NB4 (cell line): ENCODE measurements at places on chromosomes 11 and 22.

DNA sequence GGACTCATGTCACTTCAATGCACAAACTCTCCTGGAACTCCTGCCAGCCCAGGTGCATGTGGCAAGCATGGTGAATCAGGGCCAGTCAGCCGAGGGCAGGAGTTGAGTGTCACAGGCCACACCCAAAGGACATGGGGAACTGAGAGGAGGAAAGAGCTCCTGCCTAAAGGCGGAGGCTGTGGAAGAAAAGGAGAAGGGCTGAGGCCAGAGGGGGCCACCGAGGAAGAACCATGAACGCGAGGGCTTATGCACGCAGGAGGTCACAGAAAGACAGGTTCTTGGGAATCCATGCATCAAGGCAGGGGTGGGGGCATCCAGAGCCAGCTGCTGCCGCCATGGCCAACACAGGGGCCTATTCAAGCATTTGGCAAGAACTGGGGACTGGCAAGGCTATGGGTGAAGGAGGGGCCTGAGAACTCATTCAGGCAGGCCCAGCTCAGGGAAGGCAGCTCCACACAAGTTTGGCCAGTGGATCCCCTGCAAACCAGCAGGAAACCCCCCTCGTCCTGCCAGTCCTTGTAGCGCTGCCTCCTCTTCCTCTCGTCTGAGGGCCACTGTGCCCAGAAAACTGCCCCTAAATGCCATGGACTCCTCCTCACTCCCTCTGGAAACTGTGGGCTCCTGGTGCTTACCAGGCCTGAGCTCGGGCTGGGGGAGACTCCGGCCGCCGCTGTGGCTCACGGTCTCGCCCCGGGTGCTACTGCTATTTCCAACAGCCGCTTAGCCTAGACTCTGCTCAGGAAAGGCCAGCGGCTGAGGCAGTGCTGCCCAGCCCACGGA lies 15.4 kb downstream of the PPM1F start:
- DNase-seq = peak; percentile 37

GRCh38 chr22:46791201-46791731 lies 28.8 kb downstream of the TBC1D22A start:
- peak; percentile 91 for DNase-seq

GRCh38 chr11:27996066-27996465 lies 111.9 kb downstream of the KIF18A start:
- DNase-seq = no peak

DNA sequence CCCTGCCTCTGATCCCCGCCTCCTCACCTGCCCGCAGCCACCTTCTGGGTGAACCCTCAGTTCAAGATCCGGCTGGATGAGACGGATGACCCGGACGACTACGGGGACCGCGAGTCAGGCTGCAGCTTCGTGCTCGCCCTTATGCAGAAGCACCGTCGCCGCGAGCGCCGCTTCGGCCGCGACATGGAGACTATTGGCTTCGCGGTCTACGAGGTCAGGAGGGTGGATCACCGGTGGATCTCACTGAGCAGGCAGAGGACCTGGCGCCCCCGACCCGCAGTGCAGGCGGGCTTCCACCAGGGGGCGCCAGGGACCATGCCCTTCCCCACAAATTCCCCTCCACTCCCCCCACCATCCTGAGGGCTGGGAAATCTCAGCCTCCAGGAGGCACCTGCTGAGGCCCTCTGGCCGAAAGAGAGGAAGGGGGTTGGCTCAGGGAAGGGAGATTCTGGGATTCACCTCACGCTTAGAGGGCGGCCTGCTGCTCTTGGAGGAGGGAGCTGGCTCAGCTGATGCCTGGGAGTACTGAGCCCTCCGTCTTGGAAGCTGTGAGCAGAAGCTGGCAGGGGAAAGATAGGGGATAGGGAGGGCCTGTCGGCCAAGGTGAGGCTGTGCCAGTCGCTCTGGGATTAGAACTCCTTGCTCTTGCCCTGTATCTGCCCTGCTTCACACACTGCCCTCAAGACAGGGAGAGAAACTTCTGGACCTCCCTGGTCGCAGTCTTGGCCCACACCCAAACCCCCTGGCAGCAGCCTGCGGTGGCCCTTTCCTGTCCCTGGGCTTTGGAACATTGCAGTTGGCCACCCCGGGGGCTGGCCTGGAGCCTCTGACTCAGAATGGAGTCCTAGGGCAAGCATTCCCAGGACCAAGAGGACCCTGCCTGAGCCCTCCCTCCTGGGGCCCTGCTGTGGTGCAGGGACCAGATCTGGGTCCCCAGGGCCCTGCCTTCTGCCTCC lies 23.2 kb downstream of the CAPN1 start:
- peak; percentile 77 for DNase-seq

DNA sequence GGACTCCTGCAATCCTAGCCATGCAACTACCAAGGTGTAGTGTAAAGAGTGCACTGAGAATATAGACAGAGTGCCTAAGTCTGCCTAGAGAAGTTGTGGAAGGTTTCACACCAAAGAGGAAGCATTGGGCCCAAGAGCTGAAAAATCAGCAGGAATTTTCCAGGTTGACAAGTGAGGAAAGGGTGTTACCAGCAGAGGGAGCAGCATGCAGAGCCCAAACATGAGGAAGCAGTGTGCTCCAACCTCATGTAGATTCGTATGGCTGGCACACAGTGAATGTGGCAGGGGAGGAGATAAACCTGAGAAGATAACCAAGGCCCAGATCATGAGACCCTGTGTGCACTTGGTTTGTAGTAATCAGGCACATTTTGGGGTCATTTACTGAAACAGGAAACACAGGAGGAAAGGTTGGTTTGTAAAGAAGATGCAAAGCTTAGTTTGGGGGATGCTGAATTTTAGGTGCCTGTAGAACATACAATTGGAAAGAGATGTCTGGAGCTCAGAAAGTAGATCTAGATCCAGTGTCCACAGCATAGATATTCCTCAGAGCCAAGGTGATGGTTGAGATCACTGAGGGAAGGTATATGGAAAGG lies 1.7 kb downstream of the HPX start:
- peak; percentile 74 for DNase-seq

GRCh38 chr11:6746626-6747025 lies 25.1 kb downstream of the OR2AG2 start:
- DNase-seq = no peak

GRCh38 chr11:78033040-78033439 lies 10.0 kb upstream of the KCTD14 start:
- no peak for DNase-seq

- DNase-seq = no peak
Measured at GRCh38 chr11:47451436-47451835, 2.5 kb upstream of the RAPSN start.

GRCh38 chr11:36360318-36360717 lies 64.2 kb downstream of the PRR5L start:
- DNase-seq = no peak

GRCh38 chr11:48168815-48169214 lies 47.8 kb upstream of the OR4B1 start:
- DNase-seq = no peak

- peak; percentile 68 for DNase-seq
Measured at GRCh38 chr11:66727282-66728037, 1.6 kb downstream of the SPTBN2 start.

DNA sequence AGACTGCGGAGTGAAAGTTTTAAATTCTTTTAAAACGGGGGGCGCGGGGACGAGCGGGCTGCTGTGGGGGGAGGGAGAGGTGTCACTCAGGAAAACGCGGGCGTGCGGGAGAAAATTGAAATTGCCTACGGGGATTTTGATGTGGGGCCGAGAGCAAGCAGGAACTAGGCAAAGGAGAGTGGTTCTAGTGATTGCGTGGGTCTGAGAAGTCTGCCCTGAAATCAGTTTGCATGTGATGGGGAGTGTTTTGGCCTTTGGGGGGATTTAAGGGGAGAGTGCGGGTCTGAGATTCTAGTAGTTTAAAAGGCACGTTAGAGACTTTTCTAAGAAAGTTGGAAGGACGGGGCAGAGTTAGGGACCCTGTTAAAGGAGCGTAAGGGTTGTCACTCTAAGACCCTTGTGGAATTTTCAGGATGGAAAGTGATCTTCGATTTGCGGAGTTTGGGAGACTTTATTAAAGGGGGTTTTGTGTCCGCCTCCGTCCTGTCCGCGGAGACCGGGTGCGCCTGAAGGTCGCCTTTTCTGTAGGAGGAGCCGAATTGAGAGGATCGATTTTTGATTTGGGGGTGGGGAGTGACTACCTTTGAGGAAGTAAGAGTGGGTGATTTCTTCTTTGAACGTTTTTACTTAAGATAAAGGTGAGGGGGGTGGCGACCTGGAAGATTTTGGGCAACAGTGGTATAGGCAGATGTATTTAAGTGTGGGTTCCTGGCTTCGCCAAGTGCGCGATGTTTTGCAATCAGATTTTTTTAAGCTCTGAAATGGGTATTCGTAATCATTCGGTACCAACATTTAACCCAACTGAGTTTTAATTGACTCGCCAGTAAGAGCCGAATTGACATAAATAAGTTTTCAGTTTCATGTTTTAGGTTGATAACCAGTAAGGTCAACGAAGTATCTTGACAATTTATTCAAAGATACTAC lies 1.1 kb downstream of the EED start:
- peak; percentile 58 for DNase-seq

DNA sequence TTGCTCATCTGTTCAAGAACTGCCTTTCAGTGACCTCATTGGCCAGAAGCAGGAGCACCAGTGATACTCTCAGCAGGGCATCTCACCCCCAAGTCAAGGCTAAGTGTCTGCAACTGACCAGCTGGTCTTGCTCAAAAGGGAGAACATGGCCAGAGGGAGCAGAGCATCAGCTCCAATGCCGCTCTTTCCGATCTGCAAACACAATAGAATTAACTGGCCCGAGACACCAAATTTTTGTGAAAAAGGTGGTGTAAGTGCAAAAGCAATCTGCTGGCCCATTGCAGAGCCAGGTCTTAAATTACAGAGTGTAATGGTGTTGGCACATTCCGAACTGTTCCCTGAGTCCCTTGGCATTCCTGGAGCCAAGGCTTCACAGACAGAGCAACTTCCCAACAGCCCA lies 97.0 kb downstream of the PKNOX2 start:
- DNase-seq = no peak

DNA sequence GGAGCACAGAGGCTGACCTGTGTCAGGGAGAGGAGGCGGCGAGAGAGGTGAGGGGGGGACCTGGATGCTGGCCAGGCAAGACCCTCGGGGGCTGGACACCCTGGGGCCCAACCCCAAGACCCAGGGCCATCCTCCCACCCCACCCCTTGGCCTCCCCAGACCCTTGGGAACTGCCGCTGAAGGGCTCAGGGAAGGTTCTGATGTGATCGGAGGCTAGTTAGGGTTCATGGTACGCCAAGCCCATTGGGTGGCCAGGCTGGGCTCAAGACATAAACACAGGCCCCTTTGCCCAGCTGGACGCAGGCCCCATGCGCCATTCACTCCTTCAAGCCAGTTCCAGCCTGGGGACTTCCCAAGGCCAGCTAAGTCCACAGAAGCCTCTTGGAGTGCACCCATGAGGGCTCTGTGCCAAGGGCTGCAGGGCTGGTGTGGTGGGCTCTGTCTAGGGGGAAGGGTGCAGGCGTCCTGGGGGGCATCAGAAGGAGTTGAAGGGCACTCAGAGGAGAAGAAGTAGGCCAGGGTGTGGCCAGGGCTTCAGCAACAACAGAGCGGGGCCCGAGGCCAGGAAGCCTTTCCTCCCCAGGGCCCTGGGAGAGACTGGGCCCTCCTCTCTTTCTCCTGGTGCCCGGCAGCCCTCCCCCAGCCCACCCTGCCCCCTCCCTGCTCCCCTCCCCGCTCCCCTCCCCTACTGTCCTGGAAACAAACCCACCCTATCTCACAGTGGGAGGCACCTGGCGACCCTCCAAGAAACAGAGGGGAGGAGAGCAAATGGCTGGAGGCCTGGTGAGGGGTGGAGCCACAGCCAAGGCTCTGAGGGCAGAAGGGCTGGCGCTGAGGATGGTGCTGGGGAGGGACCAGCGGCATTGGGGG lies 12.9 kb downstream of the TSPAN32 start:
- peak; percentile 27 for DNase-seq

DNA sequence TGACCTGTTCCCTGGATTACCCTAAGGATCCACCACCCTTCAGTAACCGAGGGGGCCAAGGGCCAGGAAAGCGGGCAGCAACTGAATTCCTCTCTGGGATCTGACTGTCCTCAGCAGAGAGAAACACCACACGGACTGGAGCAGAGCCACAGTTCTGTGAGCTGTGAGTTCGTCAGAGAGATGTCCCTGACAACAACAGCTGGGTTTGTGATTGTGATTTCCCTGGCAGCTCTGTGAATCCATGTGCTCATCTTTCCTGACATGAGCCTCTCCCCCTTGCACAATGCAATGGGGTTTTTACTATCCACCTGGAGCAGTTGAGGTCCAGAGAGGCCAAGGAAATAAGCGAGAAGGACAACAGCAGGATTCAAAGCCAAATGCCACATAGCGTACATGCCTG lies 69.4 kb upstream of the AMPD3 start:
- DNase-seq = no peak

DNA sequence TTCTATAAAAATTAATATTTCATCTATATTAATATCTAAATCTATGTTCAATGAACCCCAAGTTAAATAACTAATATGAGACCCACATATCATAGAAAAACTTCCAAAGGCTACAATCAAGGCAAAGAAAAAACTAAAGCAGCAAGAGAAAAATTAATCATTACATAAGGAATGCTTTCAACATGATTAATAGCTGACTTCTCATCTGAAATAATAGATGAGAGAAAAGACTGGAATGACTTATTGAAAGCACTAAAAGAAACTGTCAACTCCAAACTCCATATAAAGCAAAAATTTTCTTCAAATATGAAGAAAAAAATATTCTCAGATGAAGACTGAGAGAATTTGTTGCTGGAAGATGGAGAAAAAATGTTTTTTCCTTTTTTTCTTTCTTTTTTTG lies 13.0 kb downstream of the TRIM5 start:
- no peak for DNase-seq

DNA sequence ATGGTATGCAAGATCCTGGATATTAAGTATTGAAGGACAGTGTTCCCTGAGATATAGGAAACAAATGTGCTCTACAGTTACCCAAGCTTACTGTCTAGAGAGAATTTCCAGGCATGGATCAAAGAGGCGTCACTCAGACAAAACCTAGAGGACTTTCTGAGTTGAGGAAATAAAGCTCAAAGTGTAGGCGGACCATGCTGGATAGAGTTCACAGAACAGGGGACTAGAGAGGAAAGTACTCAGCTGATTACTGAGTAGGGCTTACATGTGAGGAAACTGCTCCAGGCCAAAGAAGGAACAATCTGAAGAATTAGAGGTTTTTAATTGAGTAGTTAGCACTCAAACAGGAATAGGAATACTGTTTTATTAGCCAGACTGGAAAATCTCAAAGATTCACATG lies 193.3 kb downstream of the TMEM135 start:
- no peak for DNase-seq

GRCh38 chr11:24496386-24496735 lies 492 bp upstream of the LUZP2 start:
- DNase-seq = no peak

DNA sequence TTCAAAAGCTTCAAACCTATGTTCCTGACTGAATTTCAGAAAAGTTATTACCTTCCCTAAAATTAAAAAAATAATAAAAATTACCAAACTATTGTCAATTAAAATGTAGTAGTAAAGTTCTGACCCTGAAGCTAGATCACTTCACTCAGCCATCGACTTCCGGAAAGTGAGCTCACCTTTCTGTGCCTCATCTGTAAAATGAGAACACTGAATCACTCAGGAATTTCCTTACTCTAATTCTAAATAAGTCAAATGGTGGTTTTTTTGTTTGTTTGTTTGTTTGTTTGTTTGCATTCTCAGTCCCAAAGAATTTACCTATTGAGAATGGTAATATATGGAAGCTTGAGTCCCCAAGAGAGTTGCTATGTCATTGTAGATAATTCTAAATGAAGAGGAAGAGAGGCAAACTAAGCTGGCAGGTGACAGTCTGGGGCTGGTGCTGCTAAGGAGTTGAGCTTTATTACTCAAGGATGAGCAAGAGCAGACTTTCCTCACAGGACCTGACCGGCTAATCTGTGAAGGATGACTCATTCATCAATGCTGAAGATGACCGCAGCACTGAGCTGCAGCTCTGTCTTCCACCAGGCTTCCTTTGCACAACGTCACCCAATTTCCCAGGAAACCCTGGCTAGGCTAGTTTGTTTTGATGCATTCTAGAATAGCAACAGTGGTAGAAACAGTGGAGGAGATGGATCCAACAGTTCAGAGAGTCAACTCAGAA lies 248.8 kb downstream of the RAB38 start:
- DNase-seq = peak; percentile 58
